GM23338 (cell line): ENCODE measurements at places on chromosomes 3 and 15.

DNA sequence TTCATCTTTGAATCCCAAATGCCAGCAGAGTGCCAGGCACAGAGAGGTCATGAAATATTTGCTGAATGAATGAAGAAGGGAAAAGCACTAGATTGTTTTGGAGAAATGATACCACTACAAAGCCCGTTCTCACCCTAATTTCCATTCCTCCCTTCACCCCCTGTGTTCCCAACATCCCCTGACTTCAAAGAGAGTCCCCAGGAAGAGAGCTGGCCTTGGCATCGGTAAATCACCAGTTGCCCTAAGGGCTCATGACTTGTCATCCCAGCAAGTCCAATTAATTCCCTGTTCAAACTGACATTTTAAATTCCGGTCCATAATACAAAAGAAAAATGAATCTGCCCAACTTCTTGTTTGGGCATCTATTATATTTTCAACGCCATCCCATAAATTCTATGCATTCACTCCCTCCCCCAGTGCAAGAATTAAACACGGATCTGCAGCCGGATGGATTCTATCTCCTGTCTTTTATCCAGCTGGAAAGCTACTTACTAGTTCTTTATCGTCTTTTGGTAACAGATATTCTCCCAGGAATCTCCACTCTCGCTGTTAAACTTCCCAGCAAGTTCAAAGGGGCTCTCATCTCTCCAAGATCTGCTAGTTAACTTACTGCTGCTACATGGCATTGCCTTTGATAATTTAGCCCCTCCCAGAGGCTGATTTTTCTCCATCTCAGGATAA, 63.9 kb upstream of the TSC22D2 start:
- no peak for DNase-seq

DNA sequence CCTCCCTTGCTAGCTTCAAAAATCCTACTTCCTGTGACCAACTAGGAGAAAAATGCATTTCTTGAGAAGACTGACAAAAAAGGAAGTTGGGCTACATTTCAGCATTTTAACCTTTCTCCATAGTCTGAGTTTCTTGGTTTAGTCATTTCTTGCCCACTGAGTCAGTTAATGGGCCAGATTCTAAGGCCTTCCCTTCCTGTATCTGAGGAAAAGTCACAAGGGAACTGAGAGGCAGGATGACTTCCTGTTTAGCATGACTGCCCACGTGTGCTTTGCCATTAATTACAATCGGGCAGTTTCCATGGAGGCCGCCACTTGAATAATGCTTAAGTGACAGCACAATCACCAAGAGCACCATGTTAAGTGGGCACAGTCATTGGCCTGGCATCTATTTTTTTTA, 794.4 kb upstream of the LMCD1 start:
- no peak for DNase-seq

DNA sequence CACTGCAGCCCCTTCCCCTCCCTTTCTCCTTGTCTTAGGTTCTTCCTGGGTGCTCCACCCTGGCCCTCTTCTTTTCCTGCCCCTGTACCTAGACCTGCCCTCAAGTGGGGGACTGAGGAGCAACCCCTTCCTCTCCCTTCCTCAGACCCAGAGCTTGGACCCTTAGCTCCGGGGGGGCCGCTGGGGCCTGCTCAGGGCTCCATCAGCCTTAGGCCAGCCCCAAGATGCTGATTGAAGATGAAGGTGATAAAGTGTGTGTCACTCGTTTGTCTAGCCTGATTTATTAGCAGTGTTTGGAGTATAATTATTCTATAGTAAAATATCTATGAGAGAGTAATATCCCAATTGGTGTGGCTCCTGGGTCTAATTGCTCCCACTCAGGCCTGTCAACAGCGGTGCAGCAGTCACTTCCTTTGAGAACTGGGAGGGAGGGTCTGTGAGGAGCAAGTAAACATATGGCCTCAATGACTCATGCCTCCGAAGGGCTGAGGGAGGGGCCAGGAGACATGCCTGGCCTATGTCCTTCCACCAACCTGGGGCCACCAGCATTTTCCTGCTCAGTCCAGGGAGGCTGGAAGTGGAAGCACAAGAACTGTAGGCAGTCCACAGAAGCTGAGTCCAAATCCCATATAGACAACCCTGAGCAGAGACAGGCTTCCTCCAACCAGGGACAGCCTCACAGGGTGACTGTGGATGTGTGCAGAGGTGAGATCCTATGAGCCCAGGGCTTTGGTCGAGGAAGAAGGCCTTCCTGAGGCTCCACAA, 123.2 kb downstream of the DNAJB8 start:
- DNase-seq = no peak

- peak; percentile 81 for DNase-seq
These were observed 1455.9 kb downstream of the SI start for GRCh38 chr3:163622384-163622783.

- no peak for DNase-seq
These were observed 8.7 kb upstream of the CPA3 start for GRCh38 chr3:148856384-148856783.
